SW480 (cell line): ENCODE measurements at places on chromosomes 5 and 9.

GRCh38 chr9:114287001-114287762 is 35.7 kb upstream of the ORM1 start:
- DNase-seq, result no peak

- DNase-seq, result no peak
These were observed 91.4 kb downstream of the LIFR start for GRCh38 chr5:38465061-38465460.

DNA sequence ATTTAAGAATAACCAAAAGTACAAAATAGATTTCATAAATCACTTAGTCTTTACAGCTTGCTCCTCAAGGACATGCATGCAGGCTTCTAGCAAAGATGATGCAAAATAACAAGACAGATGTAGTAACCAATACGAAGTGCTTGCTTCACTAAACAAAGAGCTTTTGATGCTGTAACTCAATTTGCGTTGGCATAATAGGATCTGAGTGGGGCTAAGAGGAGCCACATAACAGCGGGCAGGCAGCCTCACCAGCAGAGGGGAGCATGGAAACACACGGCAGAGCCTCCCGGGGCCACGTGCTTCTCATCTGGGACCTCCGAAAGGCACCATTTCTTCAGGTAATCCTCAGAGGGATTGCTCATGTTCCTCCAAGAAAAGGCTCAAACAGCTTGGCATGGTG is 139.7 kb downstream of the C5orf15 start:
- no peak for DNase-seq

GRCh38 chr9:69829484-69829883 is 8.9 kb downstream of the CFAP95 start:
- DNase-seq, result no peak

GRCh38 chr5:77333451-77334123 is 123.1 kb downstream of the PDE8B start:
- DNase-seq, result no peak

GRCh38 chr9:113921396-113921925 is 45.4 kb downstream of the ZNF618 start:
- no peak for DNase-seq

GRCh38 chr9:96532173-96532572 is 82.2 kb downstream of the HABP4 start:
- no peak for DNase-seq

DNA sequence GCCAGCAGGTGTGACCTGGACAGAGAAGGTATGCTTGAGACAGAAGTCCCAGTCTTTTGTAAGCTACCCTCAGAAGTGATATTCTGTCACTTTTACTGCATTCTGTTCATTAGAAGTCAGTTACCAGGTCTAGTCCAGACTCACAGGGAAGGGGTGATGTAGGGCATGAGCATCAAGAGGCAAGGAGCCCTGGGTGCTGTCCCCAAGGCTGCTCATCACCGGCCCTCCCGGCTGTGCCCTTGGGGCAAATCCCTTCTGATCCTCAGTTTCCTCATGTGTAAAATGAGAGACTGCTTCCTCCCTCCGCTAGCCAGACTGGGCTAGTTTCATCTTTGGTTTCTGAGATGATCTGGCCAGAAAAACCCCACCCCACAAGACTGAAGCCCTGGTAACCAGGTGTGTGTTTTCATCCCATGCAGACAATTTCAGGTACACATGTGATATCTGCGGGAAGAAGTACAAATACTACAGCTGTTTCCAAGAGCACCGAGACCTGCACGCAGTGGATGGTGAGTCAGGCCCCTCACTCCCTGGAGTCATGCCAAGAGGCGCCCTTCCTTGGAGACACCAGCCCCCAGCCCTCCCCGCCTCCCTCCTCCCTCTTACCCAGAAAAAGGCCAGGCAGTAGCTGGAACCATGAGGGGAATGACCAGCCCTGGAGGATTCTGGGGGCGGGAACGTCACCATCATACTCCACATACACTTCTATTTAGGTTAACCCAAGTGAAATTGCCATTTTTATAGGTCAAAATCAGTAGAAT is 71.0 kb downstream of the AMBP start:
- DNase-seq, result no peak

DNA sequence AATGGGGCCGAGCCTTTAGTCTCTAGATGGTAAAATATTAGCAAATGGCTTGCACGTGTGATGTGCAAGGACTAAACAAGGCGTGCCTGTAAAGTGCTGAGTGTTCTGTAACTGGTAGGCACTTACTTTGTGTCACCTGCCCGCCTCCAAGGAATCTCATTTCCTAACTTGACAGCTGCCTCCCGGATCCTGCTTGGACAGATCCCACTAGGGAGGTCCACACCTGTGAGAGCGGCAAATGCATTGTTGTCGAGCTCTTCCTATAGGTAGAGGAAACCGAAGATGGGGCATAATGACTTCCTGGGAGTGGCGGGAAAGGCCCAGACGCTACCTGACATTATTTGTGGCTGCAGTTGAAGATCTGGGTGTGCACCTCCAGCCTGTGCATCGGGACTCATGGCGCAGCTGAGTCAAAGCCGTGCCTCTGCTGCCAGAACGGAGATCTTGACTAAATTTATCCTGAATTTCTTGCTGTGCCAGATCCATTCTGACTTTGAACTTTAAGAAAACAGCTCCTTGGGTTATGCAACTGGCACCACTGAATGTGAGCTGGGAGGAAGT is 79.8 kb downstream of the TENT4A start:
- DNase-seq, result no peak

GRCh38 chr5:7039074-7039473 is 325.8 kb downstream of the TENT4A start:
- DNase-seq, result no peak

GRCh38 chr5:175243441-175243840 is 200.5 kb downstream of the DRD1 start:
- DNase-seq, result no peak

DNA sequence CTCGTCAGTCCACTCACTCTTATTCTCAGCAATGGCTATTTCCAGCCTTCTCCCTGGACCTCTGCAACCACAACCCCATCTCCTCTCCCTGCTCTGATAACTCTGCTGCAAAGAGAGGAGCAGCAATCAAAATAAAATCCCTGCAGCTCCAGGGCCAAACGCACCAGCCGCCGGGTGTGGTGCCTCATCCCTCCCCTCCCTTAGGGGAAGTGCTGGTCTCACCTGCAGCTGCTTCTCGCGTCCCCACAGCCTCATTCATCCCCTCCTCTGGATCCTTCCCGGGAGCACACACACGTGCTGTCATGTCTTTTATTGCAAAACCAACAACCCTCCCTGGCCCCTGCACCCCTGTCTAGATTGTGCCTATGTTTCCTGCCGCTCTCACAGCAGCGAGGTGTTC is 77.8 kb downstream of the TENT4A start:
- no peak for DNase-seq

DNA sequence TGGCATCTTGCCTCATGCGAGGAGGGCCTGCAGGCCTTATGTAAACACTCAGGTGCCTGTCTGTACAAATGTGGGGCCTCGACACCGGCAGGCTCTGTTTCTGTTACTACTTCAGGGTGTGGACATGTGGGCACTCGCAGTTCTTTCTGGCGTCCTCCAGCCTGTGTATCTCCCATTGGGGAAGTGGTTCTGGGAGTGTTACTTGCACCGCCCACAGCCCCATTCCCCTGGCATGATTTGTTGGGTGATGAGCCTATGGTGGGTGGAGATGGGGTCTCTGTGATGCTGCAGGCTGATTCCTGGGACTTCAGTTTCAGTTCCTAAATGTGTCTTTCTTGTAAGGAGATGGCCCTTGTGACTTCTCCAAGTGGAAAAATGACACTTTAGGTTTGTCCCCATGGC is 82.1 kb upstream of the PITX1 start:
- DNase-seq, result no peak

GRCh38 chr5:68099327-68099726 is 116.2 kb upstream of the PIK3R1 start:
- no peak for DNase-seq

- DNase-seq, result no peak
These were observed 836.7 kb upstream of the CDH10 start for GRCh38 chr5:25481463-25481862.
